Small intestine (tissue), 16 donors: ENCODE measurements at places on chromosomes 5 and 9.

GRCh38 chr5:149937610-149938009 is 7.0 kb downstream of the PDE6A start:
- DNase-seq = peak; percentile 33

DNA sequence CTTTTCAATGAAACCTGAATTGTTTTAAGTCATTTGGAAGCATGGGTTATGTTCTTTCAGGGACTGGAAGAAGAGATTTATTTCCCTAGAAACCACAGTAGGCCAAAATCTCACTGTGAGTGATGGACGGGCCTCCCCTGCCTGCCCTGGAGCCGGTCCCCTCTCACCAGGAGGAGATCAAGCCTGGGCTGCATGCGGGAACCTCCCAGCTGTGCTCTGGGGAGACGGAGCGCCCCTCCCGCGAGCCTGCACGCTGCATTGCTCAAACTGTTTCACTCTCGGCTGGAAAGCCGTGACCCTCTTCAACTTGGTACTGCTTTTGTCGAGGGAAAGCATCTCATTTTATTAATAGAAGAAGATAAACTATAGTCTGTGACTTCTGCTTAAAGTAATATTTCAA is 85.4 kb downstream of the IRX2 start:
- DNase-seq = no peak

DNA sequence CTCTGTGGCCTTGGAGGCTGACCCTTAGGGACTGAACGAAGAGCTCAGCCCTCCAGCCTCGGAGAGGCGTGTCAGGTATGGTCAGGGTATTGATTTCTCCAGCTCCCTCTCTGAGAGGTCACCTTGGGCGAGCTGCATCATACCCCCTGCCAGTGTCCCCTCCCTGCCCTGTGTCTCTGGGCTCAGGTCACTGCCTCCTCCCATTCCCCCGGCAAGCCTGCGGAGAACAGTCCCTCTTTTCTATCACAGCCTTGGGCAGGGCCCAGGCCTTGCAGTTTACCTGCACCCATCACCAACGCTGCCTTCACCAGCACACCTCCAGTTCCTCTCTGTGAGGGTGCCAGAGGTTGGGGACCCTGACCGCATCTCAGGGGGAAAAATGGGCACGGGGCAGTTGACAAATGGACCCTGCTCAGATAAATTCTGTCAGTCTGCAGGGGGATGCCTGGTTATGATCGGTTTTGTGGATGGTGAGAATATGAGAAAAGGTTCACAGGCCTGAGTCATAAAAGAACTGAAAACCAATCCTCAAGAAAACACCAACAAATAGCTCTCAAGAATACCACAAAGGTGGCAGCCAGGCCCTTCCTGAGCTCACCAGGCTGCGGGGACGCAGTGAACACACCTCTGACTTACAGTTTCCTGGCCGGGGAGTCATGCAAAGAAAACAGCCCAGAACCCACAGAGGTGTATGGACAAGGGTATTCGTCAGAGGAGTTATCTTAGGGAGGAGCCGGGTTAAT is 24.7 kb upstream of the RXRA start:
- DNase-seq = no peak

DNA sequence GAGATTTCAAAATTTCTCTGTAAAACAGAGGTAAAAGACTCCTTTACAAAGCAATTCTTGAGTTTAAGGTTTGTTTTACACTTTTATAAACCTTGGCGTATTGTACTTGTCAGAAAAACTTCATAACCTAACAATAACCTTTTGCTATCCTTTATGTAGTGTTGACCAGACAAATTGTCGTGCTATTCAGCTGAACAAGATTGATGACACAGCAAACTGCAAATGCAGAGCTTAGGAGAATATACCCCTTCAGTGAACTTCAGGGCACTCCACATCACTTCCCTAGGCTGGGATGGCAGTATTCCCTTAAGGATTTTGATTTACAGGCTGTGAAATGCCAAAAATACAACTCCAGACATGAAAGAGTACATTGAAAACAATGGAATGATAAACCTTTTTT is 89.2 kb upstream of the CDH18 start:
- DNase-seq = no peak

DNA sequence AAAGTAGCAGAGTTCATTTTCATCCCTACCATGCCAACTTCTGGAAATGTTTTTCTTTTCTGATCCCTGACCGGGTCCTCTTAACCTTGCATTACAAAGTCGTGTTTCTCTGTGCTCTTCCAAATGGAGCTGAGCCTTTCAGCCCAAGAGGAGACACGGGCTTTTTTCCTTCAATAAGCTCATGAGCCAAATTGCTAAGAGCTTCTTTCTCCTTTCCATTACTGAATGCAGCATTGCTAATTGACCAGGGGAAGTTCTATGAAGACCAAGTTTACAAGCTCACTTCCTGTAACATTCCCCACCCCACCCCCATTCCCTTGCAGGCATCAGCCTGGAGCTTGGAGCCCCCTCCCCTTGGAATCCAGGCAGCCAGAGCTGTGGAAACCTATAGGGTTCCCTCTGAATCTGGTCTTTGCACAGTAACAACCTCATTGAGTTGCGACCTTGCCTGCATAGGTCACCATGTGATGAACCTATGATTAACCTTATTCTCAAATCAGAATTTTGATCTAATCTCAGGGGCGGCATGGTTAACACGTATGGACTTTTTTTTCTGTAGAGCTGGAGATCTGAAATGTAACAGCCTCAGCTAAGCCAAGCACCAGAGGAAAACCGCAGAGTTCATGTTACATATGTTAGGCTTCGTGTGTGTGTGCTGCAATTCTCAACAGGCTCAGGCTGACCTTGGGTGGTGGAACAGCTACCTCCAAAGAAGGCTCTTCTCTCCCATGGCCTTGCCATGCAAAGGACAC is 395.7 kb upstream of the ZNF462 start:
- DNase-seq = peak; percentile 6

DNA sequence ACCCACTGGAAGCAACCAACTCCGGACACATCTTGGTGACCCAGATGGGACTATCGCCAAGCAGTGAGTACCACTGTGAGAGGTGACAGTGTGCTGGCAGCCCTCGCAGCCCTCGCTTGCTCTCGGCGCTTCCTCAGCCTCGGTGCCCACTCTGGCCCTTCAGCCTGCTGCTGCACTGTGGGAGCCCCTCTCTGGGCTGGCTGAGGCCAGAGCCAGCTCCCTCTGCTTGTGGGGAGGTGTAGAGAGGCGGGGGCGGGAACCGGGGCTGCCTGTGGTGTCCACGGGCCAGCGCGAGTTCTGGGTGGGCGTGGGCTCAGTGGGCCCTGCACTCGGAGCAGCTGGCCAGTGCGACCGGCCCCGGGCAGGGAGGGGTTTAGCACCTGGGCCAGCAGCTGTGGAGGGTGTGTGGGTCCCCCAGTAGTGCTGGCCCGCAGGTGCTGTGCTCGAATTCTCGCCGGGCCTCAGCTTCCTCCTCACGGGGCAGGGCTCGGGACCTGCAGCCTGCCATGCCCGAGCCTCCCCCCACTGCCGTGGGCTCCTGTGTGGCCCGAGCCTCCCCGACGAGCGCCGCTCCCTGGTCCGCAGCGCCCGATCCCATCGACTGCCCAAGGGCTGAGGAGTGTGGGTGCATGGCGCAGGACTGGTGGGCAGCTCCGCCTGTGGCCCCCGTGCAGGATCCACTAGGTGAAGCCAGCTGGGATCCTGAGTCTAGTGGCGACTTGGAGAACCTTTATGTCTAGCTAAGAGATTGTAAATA is 78.5 kb upstream of the PLPP1 start:
- no peak for DNase-seq

- DNase-seq = no peak
Measured at GRCh38 chr9:121784731-121785411, 133.4 kb downstream of the DAB2IP start.

DNA sequence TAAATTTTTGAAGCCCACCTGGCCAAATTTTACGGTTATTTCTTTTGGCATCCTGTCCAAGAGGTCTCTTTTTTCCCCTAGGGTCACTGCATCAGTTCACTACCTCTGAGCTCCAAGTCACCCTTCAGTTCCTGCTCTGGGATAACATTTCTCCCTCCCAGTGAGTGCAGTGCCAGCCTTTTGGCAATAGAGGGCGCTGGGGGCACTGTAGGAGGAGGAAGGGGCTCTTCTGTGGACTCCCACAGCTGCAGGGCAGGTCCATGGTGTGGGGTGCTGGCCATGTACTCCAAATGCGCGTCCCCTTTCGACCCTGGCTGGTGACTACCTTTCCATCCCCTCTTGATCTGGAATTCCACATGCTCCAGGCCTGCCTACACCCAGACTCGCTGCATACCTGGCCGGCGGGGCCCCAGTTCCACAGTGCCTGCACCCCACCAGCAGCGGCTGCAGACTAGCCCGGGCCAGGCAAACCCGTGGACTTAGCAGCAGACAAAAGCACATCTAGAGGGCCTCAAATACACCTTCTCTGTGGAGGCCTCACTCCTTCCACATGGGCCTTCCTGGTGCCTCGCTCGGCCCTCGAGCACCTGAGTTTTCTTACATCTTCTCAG is 20.3 kb upstream of the NINJ1 start:
- DNase-seq = peak; percentile 45

DNA sequence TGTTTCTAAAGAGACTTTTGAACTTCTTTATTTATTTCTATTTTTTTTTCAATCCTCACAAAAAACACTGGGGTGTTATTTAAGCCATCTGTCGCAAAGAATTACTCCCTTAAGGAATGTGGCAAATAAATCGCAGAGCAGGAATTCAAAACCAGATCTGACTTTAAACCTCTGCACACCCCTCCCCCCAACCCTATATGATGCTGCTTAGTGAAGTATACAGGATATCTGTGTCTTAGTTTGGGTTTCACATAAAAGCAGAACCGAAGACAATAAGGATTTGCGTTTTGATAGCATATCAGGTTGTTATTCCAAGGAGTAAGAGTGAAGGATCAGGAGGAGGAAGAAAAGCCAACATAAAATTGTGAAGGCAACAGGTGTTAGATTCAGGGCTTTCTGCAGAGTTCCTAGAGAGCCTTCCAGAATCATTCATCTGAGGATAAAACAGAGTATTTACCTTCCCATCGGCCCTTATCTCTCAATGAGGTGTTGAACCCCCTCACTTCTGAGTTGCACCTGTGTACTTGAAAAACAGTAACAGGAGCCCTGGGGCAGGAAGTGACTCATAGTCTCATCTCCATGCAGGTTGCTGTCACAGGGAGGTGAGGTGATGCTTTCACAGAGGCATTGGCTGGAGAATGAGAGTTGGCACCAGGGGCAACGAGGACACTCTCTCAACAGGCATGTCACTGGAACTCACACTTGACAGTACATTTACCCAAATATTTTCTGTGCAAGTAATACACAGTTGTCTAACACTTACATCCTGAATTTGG is 33.5 kb upstream of the DMRT3 start:
- no peak for DNase-seq

DNA sequence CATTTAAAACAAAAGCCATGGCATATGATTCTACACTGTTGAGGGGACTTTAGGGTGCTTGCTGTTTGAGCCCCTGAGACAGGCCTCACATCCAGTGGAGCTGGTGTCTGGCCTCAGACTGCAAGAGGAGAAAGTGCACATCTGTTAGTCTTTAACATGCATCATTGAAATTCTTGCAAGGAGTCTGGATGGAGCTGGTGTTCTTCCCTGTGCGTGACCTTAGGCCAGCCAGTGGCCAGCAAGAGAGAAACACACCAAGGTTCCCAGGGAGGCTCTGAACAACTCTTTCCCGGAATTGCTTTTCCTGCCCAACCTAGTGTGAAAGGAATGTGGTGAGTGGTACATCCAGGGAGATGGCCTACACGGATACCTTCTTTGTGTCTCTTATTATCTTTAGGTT is 282.8 kb upstream of the TNC start:
- DNase-seq = no peak

DNA sequence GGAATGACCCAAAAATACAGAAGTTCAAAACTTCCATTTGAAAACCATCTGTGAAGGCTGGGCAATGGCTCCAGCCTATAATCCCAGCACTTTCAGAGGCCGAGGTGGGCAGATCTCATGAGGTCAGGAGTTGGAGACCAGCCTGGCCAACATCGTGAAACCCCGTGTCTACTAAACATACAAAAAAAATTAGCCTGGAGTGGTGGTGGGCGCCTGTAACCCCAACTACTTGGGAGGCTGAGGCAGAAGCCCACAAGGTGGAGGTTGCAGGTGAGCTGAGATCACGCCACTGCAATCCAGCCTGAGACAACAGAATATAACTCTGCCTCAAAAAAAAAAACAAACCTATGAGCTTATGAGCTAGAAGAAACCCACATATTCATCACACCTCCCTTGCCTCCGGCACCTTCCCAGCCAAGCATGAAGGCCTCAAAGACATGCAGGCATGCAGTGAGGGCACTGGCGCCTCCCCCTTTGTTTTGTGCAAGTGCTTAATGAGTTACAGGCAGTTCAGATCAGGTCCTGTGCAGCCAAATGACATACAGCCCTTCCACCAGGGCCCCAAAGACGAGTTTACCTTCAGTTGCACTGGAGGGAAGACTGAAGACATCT is 9.9 kb downstream of the HNRNPH1 start:
- DNase-seq = no peak

DNA sequence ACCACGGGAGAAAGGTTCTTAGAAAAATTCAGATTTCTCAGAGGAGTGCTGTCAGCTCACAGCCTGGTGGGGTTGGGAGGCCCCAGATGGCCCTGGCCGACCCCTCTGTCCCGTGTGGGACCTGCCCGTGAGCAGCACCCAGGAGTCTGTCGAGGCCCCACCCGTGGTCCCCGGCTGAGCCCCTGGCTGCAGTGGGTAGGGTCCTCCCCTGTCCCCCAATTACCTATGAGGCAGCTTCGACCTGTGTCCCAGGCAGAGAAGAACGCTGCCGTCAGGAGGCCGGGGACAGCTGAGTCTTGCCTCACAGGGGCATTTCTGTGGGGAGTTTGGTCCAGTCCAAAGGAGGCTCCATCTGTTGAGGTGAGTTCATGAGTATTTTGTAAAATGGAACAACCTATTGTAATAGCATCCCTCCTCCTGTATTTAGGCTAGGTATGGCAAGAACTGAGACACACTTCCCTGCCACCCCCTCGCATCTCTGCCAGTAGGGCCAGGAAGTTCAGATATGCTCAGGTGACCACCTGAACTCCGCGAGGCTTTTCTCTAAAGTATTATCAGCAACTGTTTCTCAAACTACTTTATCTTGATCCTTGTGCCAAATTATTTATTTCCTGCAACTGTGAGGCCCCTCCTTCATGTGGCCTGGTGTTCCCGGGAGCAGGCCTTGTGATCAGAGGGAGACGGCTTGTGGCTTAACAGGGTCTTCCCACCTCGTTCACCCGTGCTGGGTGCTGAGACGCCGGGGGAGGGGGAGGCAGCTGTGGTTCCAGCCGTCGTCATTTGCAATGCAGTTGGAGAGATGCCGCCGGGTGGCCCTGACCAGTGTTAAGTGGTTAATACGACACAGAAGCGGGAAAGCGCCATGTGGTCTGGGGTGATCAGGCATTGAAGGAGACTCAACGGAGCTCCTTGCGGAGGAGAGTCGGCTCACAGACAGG is 1.7 kb downstream of the AHRR start:
- no peak for DNase-seq

GRCh38 chr9:137454597-137455358 is 4.4 kb downstream of the NSMF start:
- peak; percentile 89 for DNase-seq

GRCh38 chr5:146098047-146098446 is 7.3 kb downstream of the PLAC8L1 start:
- no peak for DNase-seq

- DNase-seq = no peak
Measured at GRCh38 chr9:23088932-23089364, 642.3 kb downstream of the DMRTA1 start.
